ENCODE measurements at places on chromosomes 16 and 17.

DNA sequence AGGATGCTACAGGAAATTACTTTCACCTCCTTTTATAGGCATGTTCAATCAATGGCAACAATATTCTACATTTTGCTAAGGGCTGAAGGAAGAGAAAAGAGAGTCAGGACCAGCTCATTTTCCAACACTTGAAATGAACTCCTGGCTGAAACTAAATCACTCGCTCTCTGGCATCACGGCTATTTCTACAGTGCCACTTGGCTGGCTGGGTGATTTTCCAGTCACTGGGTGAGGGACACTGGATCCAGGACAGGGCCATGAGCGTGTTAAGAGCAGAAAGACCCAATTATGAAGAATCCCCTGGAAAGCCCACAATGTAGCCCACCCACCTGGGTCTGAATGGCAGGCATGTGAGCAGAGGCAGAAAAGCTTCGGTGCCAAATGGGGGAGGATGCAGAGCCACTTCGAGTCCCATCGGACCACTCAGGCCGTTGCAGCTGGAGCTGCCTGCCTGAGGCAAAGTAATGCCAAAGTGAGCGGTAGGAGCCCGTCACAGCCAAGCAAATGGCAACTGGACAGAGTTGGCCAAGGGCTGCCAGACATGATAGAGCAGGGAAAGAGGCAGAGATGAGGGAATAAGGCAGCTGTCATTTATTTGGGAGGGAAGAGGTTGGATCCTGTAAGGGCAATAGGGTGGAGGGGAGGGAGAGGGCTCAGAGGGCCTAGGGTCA, 246.2 kb downstream of the STX8 start:
- DNase-seq: no peak

GRCh38 chr17:39867084-39867879, 720 bp upstream of the ZPBP2 start:
- peak; percentile 81 for DNase-seq

DNA sequence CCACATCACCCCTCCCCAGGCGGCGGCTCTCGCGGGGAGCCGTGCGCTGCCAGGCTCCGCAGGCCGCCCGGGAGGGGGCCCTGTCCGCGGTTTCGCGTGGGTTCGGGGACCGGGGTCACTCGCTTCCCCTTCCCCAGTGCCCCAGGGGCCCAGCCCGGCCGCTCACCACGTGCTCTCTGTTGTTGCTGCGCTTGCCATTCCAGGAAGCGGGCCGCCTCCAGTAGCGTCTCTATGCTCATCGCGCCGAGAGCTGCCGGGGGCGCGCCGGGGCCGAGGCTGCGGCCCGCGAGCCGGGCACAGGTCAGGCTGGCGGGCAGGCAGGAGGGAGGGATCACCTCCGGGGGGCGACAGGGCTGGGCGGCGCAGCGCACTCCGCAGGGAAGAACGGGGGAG, 390 bp downstream of the MNT start:
- peak; percentile 48 for DNase-seq

DNA sequence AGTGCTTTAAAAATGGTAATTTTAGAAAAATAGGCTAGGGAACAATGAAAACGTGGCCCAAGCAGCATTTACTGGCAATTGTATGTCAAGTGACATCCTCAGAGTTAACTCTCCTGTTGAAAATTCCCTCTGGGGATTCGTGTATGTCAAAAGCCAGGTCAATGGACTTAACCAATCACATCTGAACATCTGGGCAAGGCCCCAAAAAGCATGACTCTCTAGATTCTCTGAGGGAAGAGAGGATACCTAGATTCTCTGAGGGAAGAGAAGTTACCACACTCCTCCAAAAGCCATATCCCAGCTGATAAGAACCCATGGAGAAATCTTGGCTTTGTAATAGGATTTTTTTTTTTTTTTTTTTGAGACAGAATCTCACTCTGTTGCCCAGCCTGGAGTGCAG, 23.5 kb downstream of the NFE2L1 start:
- no peak for DNase-seq

GRCh38 chr16:13136901-13137300, 235.5 kb downstream of the SHISA9 start:
- no peak for DNase-seq

DNA sequence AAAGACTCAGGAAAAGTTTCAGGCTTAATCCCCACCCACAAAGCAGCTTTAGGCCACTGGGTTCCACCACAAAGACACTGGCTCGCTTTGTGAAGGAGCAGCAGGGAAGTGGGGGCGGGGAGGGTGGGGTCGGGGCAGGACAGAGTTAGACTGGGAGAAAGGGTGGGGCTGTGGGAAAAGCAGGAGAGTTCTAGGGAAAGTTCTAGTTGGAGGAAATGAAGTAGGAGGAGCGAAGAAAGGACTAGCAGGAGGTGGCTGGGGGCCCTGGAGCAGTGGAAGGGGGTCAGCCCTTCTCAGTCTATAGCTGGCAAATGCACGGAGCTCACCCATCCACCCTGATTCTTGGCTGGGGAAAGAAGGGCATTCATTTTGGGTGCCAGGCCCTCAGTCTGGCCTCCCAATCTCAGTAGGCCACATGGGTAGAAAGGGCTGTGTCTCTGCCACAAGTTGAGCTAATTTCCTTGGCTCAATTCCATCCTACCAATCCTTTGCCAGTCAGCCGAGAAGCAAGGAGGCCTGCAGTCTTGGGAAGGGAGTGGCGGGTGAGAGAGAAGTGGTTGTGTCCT, 4.6 kb downstream of the INPP5K start:
- no peak for DNase-seq

DNA sequence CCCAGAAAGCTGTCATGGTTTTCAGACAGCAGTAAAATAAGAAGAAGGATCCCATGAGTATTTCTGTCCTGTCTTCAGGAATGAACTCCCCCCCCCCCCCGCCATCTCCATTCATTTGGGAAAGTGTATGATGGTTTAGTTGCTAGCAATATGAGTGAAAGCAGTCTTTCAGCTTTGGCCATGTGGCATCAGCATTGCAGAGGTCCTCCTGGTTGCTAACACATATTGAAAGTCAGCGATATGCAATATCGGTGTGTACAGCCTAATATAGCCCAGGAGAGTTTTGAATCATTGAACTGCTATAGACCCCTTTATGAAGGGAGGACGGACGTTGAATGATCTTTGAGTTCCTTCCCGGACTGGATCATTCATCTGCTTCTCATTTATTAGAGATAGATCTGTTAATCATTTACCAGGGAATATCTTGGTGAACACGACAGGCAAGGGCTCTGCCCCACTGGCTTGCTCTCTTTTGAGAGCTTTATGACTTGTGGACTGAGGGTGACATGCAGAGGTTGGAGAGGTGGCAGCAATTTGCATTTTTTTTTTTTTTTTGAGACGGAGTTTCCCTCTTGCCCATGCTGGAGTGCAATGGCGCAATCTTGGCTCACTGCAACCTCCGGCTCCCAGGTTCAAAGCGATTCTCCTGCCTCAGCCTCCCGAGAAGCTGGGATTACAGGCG, 25.2 kb downstream of the DEF8 start:
- no peak for DNase-seq

GRCh38 chr17:45973946-45974859, 24.8 kb upstream of the STH start:
- DNase-seq: no peak

DNA sequence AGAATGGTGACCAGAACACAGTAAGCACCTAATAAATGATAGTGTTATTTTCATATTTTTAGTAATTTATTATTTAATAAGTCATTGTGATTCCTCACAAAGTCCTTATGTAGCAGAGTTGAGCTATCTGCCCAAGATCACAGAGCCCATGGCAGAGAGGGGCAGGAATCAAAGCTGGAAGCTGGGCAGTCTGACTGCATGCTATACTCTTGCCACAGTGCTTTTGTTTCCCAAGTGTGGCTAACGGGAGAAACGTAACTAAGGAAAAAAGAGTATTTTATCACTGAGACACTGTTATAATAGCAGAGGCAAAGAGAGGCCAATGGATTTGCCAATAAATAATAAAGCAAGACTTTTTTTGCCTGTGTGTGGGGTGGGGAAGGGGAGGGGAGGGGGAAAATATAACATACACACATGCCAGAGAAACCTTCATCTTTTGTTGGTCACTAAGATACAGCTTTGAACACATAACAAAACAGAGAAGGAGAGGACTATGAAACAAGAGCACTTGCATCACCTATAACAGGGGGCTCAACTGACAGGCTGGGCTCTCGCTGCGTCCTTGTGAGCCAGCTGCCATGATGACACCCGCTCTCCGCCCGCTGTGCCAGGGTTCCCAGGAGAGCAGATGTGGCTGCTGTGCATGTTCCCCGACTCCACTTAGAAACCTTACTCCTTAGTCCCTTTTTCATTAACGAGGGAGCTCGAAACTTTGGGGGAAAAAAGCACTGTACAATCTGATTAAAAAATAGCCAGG, 10.1 kb downstream of the CSNK2A2 start:
- no peak for DNase-seq

DNA sequence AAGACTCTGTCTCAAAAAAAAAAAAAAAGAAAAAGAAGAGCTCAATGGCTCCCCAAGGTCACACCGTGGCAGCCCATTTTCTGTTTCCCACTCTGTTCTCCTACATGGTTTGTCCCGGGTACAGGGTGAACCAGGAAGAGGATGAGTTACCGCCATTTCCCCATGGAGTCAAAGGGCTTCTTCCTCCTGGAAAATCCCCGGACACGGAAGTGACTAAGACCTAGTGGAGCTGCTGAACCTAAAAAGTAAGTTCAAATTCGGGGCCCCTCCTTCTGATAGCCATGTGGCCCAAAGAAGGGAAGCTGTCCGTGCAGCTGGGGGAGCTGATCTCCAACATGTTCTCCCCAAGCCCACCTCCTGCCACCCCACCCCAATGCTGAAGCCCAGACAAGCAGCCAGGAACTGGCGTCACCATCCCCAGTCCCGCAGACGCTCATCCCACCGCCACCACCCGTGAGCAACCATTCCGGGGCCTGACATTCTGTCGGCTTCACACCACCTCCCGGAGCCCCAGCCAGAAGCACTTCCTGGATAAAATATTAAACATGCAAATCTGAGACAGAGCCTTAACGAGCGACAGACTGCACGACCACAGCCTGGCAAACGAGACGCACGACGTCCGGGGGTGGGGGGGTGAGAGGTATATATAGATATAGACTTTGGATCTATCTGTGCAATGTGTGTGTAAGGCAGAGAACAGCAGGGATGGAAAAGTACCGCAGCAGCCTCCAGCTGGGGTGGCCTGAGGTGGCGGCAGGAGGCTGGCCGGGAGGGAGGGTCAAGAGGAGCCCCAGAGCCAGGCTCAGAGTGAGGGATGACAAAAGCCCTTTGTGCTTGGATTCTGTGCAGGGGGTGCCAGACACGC, 17.6 kb downstream of the EPOP start:
- no peak for DNase-seq

GRCh38 chr17:38864636-38865398, 5.0 kb upstream of the LASP1 start:
- DNase-seq: no peak

DNA sequence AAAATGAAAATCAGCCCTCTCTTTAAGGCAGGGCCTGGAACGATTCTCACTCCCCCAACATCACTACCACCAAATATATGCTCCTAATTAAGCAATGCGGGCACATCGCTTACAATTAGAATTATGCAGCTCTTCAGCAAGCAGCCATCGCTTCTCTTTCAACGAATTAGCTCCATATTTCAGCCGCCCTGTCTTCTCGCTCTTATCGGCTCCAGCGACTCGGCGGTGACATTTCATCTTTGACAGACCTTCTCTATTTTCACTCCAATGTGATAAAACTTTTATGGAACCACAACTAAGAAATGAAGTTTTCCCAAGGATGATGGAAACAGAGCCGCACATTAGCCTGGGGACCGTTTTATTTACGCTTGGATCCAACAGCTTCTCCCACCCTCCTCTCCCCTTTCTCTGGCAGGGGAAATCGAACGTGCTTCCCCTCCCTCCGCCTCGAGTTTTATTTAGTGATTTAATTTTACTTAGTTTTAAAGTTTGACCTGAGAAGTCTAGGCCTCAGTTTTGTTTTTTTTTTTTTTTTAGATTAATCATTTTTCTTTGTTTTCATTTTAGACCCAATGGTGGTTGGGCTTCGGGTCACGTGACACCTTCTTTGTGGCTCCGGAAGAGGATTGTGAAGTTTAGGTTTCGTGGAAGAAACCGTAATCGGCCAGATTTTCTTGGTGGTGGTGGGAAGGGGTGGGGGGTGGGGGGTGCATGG, 3.1 kb upstream of the HOXB2 start:
- DNase-seq: peak; percentile 57

DNA sequence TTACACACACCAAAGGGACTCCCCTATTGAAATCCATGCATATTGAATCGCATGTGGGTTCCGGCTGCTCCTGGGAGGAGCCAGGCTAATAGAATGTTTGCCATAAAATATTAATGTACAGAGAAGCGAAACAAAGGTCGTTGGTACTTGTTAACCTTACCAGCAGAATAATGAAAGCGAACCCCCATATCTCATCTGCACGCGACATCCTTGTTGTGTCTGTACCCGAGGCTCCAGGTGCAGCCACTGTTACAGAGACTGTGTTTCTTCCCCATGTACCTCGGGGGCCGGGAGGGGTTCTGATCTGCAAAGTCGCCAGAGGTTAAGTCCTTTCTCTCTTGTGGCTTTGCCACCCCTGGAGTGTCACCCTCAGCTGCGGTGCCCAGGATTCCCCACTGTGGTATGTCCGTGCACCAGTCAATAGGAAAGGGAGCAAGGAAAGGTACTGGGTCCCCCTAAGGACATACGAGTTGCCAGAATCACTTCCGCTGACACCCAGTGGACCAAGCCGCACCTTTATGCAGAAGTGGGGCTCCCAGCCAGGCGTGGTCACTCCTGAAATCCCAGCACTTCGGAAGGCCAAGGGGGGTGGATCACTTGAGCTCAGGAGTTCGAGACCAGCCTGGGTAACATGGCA, 2.2 kb downstream of the GAA start:
- no peak for DNase-seq

- no peak for DNase-seq
Observed at GRCh38 chr16:30004811-30005242, 6.0 kb downstream of the DOC2A start.

GRCh38 chr16:13378151-13378550, 476.8 kb downstream of the SHISA9 start:
- DNase-seq: no peak

GRCh38 chr16:65621640-65622039, 499.8 kb upstream of the CDH11 start:
- DNase-seq: no peak

DNA sequence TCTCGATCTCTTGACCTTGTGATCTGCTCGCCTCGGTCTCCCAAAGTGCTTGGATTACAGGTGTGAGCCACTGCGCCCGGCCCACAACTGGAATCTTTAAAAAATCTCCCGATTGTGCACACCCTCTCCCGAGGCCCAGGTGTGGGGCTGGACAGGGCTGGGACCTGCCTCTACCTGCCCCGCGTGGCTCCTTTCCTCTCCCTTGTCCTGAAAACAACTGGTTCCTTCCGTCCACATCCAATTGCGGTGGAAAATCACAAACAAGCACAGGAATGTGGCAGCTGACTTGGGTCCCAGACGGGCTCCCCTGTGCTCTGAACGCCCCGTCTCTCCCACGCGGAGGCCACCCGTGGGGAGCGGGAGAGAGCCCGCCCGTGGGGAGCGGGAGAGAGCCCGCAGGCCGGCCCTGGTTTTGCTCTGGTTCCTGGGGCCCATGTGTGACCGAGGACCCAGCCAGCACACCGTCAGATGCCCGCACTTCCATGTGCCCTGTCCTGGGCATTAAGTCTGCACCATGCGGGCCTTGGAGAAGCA, 3.0 kb upstream of the TMEM204 start:
- DNase-seq: no peak

- no peak for DNase-seq
Observed at GRCh38 chr16:52456368-52456767, 90.6 kb downstream of the TOX3 start.
